ENCODE measurements at places on chromosomes 4 and X.

DNA sequence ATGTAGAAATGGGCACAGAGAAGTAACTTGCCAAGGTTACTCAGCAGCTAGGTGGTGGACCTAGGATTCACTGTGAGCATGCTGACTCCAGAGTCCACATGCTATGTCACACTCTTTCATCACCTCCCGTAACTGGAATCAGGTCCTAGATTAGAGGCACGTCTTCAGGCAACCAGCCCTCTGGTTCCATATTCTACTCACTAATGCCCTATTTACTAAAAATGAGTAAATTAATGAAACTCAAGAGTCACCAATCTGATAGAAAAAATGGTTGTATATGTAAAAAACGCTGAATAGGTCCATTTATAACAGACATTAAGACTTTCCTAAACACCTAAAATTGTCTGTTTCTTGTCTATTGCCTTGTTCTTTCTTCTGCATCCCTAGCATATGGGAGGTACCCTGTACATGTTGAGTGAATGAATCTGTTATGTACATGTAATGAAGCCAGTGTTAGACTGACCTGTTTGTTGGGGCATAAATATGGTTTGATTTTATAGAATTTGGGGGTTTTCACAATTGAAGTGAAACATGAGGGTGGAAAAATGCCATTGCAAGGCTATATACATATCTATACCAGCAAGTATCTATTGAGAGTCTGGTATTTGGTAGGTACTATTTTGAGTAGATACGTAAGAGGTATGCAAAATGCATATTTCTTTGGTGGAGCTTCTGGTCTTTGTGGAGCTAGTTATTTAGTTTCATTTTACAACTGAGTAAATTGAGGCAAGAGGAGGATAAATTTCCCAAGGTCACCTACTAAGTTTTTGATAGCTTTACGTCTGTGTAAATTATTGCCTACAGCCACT lies 7.5 kb upstream of the RUFY3 start:
- no peak for DNase-seq

GRCh38 chrX:153780678-153781427 lies at the start of gene SRPK3:
Gene SRPK3 (plus strand): TSS chrX:153781041. CDS start chrX:153781087, 46 bp downstream.
- DNase-seq: no peak

DNA sequence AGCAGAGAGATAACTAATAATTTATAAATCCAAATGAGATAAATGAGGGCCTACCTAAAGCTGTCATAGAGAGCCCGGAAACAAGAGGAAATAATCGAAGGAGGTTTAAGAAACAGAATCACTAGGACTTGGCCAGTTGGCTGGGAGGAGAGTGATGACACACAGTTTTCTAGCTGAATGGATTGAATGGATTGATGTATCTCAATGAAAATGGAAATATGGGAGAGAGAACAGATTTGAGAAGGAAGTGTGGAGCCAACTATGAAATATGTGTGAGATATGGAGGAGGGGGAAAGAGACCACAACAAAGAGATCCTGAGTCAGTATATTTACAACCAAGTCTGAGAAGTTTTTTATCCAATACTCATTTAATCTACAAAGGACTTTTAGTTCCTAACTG lies 35.7 kb upstream of the CXXC4 start:
- no peak for DNase-seq

- DNase-seq: no peak
These were observed 73.2 kb downstream of the HTRA3 start for GRCh38 chr4:8342651-8343261.

DNA sequence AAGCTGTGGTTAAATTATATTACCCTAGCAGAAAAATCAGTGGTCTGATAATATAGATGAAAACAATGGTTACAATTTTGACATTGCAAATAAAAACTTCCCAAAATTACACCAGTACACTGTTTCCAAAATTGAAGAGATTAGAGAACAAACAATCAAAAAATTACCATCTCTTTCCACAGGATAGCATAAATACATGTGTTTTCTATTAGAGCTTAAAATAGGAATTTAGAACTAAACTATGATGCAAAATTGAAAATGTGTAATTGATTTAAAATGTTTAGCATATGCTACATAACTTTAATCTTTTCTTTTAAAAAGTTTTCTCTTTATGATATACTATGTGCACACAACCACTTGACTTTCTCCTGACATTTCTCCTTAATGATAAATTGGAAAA lies 6.7 kb downstream of the EDNRA start:
- no peak for DNase-seq

DNA sequence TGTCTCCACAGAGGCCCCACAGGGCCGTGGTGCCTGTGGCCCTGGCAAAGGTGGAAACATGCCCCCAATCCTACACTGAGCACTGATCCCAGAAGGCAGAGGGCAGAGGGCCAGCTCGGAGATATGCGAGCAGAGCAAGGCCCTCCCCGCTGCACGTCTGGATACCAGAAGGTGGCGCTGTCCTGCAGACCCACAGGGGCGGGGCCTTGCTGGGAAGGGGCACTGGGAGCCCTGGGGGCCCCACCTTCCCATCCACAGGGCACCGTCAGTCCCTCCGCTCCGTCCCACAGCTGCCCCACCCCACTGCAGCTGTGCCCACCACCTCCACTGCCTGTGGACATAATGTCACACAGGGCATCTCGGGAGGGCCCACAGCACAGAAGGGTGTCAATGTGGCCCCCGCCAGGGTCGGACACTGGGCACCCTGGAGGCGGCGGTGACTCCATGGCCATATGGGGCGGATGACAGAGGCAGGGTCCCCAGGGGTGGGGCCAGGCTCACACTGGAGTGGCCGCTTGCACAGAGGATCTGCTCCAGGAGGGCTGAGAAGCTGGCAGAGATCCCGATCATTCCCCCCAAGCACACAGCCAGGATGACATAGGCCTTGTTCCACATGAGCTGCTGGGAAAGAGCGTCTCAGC lies 4.8 kb downstream of the SLC49A3 start:
- DNase-seq: no peak

- DNase-seq: no peak
These were observed 435.8 kb upstream of the CPEB2 start for GRCh38 chr4:14566518-14566917.

DNA sequence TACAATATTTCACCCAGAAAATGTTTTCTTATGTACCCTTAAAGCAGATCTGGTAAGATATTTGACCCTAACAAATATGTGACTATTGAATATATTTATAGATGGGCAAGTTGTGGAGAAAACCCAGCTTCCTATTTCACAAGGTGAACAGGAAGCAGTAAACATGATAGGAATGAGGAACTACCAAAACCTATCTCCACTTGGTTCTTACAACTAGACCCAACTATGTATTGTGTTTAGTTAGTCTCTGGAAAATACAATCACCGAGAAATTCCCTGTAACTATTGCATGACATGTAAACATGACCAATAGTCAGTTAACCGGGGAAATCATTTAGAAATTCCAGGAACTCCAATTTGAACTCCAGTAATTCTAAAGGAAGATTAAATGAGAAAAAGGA lies 8.4 kb upstream of the RXFP1 start:
- no peak for DNase-seq

DNA sequence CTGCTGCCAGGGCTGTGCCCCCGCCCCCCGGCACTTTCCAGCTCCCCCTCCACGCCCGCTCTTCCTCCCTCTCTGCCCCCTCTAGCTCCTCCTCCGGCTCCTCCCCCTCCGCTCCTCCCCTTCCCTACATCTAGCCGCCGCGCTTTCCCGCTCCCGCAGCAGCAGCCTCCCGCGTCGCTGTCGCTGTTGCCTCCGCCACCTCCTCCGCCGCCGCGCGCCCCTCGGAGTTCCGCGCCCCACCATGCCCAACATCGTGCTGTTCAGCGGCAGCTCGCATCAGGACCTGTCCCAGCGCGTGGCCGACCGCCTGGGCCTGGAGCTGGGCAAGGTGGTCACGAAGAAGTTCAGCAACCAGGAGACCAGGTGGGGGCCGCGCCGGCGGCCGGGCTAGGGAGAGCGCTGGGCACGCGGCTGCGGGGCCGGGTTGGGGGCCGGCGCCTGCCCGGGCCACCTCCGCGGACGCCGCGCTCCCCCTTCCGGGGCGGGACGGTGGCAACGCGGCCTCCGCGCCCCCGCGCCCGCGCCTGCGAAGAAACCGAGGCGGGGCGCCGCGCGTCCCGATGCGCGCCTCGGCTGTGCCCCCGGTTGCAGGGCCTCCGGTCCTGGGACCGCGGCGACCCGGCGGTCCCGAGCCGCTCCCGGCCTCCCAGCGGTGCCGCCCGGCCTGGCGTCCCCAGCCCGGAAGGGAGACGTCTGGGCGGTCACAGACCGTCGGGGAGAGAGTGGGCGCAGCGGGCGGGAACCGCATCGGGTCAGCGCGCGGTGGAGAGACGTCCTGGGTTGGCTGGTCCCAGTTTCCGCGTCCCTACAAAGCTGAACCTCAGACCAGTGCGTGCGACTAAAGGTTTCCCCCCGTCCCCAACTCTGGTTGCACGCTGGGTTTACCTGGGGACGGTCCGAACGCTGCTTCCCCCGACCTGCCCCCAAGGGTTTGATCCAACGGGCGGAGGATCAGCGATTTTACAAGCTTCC lies at the start of gene PRPS2:
Gene PRPS2 (plus strand): TSS at position 156 of the 972 bp plus-strand sequence. CDS start 86 bp downstream, at position 242.
- DNase-seq: no peak

- DNase-seq: no peak
These were observed 224.0 kb upstream of the BMP3 start for GRCh38 chr4:80806472-80806871.

DNA sequence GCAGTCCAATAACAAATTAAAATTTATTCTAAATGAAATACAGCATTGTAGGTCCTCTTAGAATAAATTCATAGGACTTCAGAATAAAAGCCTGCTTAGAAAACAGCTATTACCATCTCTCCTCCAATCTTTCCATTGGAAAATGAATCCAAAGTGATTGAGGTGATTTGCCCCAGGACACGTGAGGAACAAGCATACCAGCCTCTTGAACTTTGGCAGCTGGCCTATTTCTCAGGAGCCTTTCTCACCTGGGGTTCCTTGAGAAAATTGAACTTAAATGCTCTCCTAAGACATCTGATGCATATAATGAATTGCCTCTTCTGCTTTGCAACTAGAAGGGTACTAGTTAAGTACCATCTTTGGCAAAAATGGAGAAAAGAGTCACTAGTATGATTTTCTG lies 13.5 kb downstream of the ARHGAP24 start:
- no peak for DNase-seq

- DNase-seq: no peak
These were observed 62.9 kb upstream of the SLC34A2 start for GRCh38 chr4:25592736-25593135.

DNA sequence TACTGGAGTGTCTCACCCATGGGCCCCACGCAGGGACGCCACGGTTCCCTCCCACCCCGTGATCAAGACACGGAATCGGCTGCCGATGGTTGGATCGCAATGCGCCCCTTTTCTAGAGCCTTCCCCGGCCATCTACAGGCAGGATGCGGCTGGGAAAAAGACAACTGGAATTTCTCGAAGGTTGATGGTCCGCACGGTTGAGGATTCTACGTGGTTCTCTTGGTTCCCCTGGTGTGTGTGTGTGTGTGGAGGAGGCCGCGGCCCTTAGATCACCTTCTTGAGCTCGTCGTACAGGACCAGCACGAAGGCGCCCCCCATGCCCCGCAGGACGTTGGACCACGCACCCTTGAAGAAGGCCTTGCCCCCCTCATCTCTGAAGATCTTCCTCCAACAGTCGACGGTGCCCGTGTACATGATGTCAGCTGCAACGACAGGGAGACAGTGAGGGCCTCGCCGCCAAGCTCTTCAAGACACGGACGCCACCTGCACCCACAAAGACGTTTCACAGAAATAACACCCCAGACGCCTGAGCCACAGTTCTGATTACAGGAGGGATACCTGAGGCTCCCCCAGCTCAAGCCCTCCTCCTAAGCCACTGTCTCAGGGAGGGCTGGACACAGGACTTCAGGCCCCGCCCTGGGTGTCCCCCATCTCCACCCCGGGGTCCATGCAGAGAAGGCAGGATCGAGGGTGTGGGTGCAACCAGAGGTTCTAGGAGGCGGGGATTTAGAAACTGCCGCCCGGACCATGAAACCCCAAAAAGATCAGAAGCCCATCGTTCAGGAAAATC lies 5.4 kb downstream of the SLC25A6 start:
- DNase-seq: no peak

GRCh38 chr4:184573701-184574100 lies 75.5 kb downstream of the CASP3 start:
- DNase-seq: no peak

DNA sequence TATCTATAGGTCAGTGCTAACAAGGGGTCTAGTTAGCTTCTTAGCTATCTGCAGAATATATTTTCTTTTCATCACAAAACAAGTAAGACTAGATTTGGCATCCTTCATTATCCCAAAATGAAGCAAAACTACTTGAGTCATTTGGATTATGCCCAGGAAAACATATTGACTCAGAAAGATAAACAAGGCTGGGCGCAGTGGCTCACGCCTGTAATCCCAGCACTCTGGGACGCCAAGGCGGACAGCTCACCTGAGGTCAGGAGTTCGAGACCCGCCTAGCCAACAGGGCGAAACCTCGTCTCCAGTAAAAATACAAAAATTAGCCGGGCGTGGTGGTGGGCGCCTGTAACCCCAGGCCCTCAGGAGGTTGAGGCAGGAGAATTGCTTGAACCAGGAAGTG lies 18.0 kb upstream of the MND1 start:
- DNase-seq: no peak

DNA sequence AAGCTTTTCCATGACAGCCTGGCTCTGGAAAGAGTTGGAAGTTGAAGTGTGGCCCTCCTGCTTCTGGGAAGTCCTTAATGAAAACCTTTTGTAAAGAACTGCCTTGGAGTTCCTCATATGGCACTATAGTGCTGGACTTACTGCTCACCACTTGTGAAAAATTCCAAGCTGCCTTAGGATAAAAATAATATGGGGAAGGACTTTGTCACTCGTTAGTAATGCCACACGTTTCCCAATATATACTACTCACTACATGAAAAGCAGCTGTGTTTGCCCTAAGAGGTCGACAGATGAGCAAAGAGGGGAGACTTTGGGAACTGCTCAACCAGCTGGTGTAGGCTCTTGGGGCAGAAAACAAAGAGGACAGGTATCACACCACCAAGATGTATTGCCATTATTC lies 11.7 kb downstream of the OPHN1 start:
- no peak for DNase-seq

GRCh38 chr4:10831727-10832408 lies 147.3 kb upstream of the CLNK start:
- DNase-seq: no peak

DNA sequence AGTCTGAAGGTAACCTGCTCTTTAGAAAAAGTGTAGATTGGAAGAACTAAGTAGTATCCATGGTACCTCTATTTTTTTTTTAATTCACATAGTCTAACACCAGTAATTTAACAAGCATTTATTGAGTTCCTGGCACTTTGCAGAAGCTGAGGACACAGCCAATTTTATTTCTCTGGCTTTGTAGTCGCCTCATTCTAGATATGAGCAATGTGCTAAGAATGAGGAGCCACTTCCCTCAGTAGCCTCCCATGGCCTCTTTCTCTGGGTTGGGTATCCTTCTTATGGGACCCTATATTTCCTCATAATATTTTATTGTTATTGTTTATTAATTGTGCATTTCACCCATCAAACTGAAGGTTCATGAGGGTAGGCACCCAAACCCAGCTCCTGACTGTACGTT lies 67.6 kb downstream of the ENPEP start:
- no peak for DNase-seq

GRCh38 chr4:175874306-175874705 lies 62.2 kb upstream of the GPM6A start:
- no peak for DNase-seq

All from NCI-H2081 treated with DMSO at 0.1 percent for 48 hours (cell line).